ENCODE measurements at places on chromosomes 6 and 20. TPM values are rescaled to one million over a fixed set of nuclear protein-coding genes. Genes with fewer than 3 reads are reported as not detected.

The LY86 gene
- total RNA-seq = not detected

The HNF4A gene
- total RNA-seq = not detected

The SMIM8 gene
- total RNA-seq = 13.5 TPM

The ZNF292 gene
- 55.2 TPM for total RNA-seq

- H3K27me3 ChIP-seq = no peaks in the 10 kb centered on the region
- no peaks in the 10 kb centered on the region for H3K36me3 ChIP-seq
- H3K4me1 ChIP-seq = peaks cover 15% of the 10 kb centered on the region
- H3K27ac ChIP-seq = peak overlapping the region; percentile 96
- peak; percentile 61 for DNase-seq
Observed at GRCh38 chr6:39377539-39377950, 55.0 kb upstream of the KCNK16 start.

- H3K4me3 ChIP-seq = no peak overlapping the region
- no peak for DNase-seq
- no peak overlapping the region for H3K27ac ChIP-seq
- H3K4me1 ChIP-seq = peaks cover 4% of the 10 kb centered on the region
- peaks cover 3% of the 10 kb centered on the region for H3K27me3 ChIP-seq
Observed at GRCh38 chr6:157215717-157216116, 107.6 kb downstream of the TMEM242 start.

- no peaks in the 10 kb centered on the region for H3K4me1 ChIP-seq
- H3K4me3 ChIP-seq = no peak overlapping the region
- no peak overlapping the region for H3K27ac ChIP-seq
- no peaks in the 10 kb centered on the region for H3K36me3 ChIP-seq
- DNase-seq = no peak
Observed at GRCh38 chr6:111183702-111184517, 96.6 kb downstream of the SLC16A10 start.

- no peak for DNase-seq
- H3K27ac ChIP-seq = peak overlapping the region; percentile 89
- peaks cover 8% of the 10 kb centered on the region for H3K36me3 ChIP-seq
- no peaks in the 10 kb centered on the region for H3K27me3 ChIP-seq
Observed at GRCh38 chr6:107101686-107102413, 13.5 kb downstream of the BEND3 start.

DNA sequence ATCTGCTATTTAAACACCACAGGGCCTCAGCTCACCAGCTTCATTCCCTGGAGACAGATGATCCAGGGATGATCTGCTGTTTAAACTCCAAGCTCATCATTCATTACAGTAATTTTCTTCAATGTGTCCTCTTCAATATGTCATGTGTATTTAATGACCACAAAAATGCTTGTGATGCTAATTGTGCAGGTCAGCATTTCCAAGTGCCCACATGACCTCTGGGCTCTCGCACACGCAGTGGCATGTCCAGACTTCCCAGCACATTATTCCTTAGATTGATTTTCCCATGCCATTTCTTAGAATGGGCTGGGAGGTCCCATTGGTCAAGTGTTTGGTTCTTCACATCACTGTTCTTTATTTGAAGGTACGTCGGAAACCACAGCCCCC is 434.4 kb downstream of the HAO1 start:
- H3K4me1 ChIP-seq = peaks cover 19% of the 10 kb centered on the region
- H3K36me3 ChIP-seq = no peaks in the 10 kb centered on the region
- DNase-seq = no peak
- H3K4me3 ChIP-seq = no peak overlapping the region
- H3K27ac ChIP-seq = no peak overlapping the region

GRCh38 chr6:118581489-118581959 is 33.4 kb downstream of the PLN start:
- H3K4me1 ChIP-seq = peaks cover 3% of the 10 kb centered on the region
- no peak overlapping the region for H3K27ac ChIP-seq
- H3K36me3 ChIP-seq = peaks cover 17% of the 10 kb centered on the region
- no peaks in the 10 kb centered on the region for H3K27me3 ChIP-seq

- peak within 1 kb of the TSS; percentile 89 for H3K4me3 ChIP-seq
- H3K27ac ChIP-seq = no peak within 1 kb of the TSS
- peaks cover 50% of the 10 kb centered on the region for H3K27me3 ChIP-seq
- peak; percentile 30 for DNase-seq
- no peaks in the 10 kb centered on the region for H3K36me3 ChIP-seq
Observed at GRCh38 chr6:49550492-49551077, at the start of gene C6orf141. Gene C6orf141 (plus strand): TSS chr6:49550668. CDS start chr6:49550793, 125 bp downstream.

- no peak for DNase-seq
- no peaks in the 10 kb centered on the region for H3K27me3 ChIP-seq
Observed at GRCh38 chr20:61976263-61976643, 89.4 kb downstream of the TAF4 start.

GRCh38 chr6:111985202-111985731 is 68.6 kb upstream of the CCN6 start:
- no peak overlapping the region for H3K27ac ChIP-seq
- no peaks in the 10 kb centered on the region for H3K27me3 ChIP-seq
- H3K4me1 ChIP-seq = peaks cover 16% of the 10 kb centered on the region
- DNase-seq = no peak

GRCh38 chr6:10655508-10656055 is 38.8 kb downstream of the C6orf52 start:
- no peaks in the 10 kb centered on the region for H3K36me3 ChIP-seq
- H3K27me3 ChIP-seq = peaks cover 14% of the 10 kb centered on the region
- H3K4me3 ChIP-seq = no peak overlapping the region
- no peak for DNase-seq

- peaks cover 41% of the 10 kb centered on the region for H3K4me1 ChIP-seq
- peaks cover 2% of the 10 kb centered on the region for H3K27me3 ChIP-seq
- H3K27ac ChIP-seq = peak overlapping the region; percentile 97
- DNase-seq = peak; percentile 29
Observed at GRCh38 chr6:110874880-110875547, 429 bp downstream of the AMD1 start.

- peaks cover 4% of the 10 kb centered on the region for H3K4me1 ChIP-seq
- H3K27me3 ChIP-seq = peaks cover 37% of the 10 kb centered on the region
- no peak for DNase-seq
- no peaks in the 10 kb centered on the region for H3K36me3 ChIP-seq
Observed at GRCh38 chr6:125157725-125158124, 4.2 kb downstream of the TPD52L1 start.

DNA sequence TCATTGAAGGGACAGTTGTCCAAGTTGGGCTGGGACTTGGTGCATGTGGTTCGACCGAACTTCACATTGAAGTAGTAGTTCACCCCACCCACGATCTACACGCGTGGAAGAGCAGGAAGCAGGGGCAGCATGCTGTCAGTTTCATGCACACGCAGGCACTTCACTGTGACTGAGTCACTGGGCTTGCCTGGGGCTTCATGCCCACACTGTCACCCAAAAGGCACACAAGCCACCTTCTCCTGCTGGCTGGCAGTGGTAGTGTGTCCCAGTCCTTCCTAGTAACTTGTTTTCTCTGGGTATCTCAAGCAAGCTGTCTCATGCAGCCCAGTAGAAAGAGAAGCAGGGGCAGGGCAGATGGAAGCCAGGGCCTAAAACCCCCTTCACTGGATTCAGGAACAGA is 2.0 kb downstream of the CST5 start:
- H3K36me3 ChIP-seq = no peaks in the 10 kb centered on the region
- H3K27me3 ChIP-seq = no peaks in the 10 kb centered on the region
- no peak for DNase-seq
- peaks cover 11% of the 10 kb centered on the region for H3K4me1 ChIP-seq
- no peak overlapping the region for H3K4me3 ChIP-seq
